Psoas muscle (tissue), 8 donors: ENCODE measurements at places on chromosomes 5 and 9. TPM values are rescaled to one million over a fixed set of nuclear protein-coding genes. Genes with fewer than 3 reads are reported as not detected.

DNA sequence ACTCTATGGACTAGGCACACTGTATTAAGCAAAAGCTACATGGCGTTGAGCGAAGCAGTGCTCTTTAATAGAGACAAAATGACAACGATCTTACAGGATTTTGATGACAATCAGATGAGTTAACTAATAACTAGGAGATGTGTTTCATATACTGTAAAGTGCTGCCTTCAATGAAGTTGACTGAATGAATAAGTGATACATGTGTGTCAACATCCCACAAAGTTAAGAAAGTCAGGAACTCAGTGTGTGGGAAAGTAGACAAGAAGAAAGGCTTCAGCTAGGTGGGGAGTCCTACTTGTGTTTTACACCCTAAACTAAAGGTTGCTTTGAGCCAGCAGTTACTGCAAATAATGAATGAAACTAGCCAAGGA is 79.6 kb downstream of the PAPPA start:
- no peaks in the 10 kb centered on the region for H3K4me1 ChIP-seq
- H3K36me3 ChIP-seq, result no peaks in the 10 kb centered on the region
- H3K4me3 ChIP-seq, result no peak overlapping the region
- no peak overlapping the region for H3K27ac ChIP-seq
- H3K27me3 ChIP-seq, result no peaks in the 10 kb centered on the region

DNA sequence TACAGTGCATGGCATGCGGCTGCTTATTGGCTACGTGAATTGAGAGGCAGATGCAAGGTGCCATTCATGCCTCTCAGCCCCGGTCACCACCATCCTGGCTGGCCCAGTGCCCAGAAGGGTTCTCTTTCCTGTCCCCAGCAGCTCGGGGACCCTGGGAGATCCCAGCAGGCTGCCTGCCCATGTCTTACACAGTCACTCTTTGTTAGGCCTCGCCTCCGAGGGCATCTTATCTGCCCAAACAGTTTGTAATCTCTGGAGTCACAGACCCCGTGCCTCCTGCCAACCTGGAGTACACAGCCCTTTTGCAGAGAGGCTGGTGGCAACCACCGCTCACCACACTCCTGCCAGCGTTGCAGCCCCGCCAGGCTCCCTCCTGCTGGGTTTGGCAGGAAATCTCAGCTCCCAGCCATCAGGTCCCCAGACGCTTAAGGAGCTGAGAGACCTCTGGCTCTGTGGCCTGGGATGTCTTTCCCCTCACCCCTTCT is 7.0 kb upstream of the AK1 start:
- H3K27me3 ChIP-seq, result no peaks in the 10 kb centered on the region
- peaks cover 44% of the 10 kb centered on the region for H3K36me3 ChIP-seq
- peak; percentile 75 for DNase-seq
- peaks cover 13% of the 10 kb centered on the region for H3K4me1 ChIP-seq

- H3K27me3 ChIP-seq, result peaks cover 2% of the 10 kb centered on the region
- H3K36me3 ChIP-seq, result no peaks in the 10 kb centered on the region
- no peak overlapping the region for H3K4me3 ChIP-seq
- H3K4me1 ChIP-seq, result no peaks in the 10 kb centered on the region
- H3K27ac ChIP-seq, result no peak overlapping the region
- DNase-seq, result no peak
Observed at GRCh38 chr9:6564360-6564759, 81.2 kb downstream of the GLDC start.

DNA sequence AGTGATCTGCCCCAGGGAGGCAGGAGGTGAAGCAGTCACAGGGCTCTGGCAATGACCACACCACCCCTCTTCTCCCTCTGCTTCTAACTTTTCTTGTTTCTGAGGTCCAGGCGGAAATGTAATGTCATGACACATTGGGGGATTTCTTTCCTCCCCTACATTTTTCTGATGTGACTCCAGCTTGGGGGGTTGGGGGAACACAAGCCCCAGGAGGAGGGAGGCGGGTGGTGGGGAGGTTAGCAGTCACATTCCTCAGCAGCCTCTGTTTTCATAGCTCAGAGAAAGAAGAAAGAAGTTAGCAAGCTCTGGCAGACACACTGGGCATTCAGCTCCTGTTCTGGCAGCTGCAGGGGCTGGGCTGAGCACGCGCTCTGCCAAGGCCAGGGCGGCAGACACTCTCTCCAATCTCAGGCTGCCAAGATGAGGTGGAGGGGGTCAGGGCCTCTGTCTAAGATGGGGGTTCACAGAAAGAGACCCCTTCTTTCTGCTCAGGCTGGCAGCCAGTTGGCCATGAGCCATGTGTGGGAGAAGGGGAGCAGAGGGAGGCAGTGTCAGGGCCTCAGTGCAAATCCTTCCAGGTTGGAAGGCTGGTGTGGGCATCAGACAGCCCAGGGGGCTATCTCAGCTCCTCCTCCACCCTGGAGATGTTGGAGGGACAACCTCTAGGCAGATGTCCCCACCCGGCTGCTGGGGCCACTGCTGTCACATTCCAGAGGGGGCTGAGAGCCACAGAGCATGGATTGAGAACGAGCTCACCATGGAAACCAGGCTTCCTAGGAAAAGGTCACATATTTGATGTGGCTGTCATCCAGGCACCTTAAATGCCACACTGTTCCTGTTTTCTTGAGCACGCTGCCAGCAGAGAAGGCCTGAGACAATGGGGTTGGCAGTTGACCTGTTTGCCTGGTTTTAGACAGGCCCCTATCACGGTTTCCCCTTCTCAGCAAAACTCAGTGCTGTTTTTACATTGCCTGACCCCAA is 20.1 kb upstream of the PFDN1 start:
- peaks cover 27% of the 10 kb centered on the region for H3K4me1 ChIP-seq
- DNase-seq, result no peak
- H3K4me3 ChIP-seq, result no peak overlapping the region
- H3K36me3 ChIP-seq, result no peaks in the 10 kb centered on the region
- H3K27ac ChIP-seq, result peak overlapping the region; percentile 54

- no peak overlapping the region for H3K27ac ChIP-seq
- no peaks in the 10 kb centered on the region for H3K27me3 ChIP-seq
- no peaks in the 10 kb centered on the region for H3K36me3 ChIP-seq
- DNase-seq, result no peak
- H3K4me1 ChIP-seq, result no peaks in the 10 kb centered on the region
Observed at GRCh38 chr5:53422539-53422938, 57.9 kb upstream of the FST start.

GRCh38 chr9:137295238-137295811 is 6.7 kb downstream of the NRARP start:
- peak overlapping the region; percentile 58 for H3K27ac ChIP-seq
- peaks cover 74% of the 10 kb centered on the region for H3K27me3 ChIP-seq
- no peak for DNase-seq
- H3K4me3 ChIP-seq, result peak overlapping the region; percentile 59
- H3K4me1 ChIP-seq, result peaks cover under 1% of the 10 kb centered on the region
- no peaks in the 10 kb centered on the region for H3K36me3 ChIP-seq

- H3K27me3 ChIP-seq, result no peaks in the 10 kb centered on the region
- DNase-seq, result peak; percentile 80
- no peaks in the 10 kb centered on the region for H3K4me1 ChIP-seq
- peaks cover 11% of the 10 kb centered on the region for H3K36me3 ChIP-seq
Observed at GRCh38 chr5:154811653-154812465, 38.5 kb downstream of the FAXDC2 start.

Gene ZER1
- 64.8 TPM for total RNA-seq
